GM12892 (cell line): ENCODE measurements at places on chromosomes 5 and 9.

- no peak for DNase-seq
Observed at GRCh38 chr5:179239256-179240135, 105.8 kb downstream of the ADAMTS2 start.

- no peak for DNase-seq
Observed at GRCh38 chr5:81906086-81906485, 65.7 kb upstream of the ATG10 start.

GRCh38 chr5:57692582-57693487 is 210.2 kb upstream of the ACTBL2 start:
- DNase-seq = no peak

- DNase-seq = no peak
Observed at GRCh38 chr9:131027048-131027871, 18.3 kb downstream of the LAMC3 start.

GRCh38 chr5:139164020-139164419 is 34.1 kb downstream of the SIL1 start:
- no peak for DNase-seq

DNA sequence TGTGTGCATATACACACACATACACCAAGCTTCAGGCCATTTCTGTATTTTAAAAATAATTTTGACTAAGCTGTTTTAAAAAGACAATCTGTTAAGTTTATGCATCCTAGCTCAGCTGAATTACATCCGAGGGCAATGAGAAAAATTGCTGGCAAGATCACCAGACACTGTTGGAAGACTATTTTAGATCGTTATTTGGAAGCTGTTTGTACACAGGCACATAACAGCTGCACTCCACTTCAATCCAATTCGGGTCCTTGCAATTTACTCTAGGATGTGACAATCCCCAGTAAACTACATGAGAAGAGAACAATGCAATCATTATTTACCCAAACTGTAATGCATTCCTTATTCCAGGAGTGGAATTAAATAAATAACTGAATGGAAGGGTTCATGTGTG is 79.3 kb upstream of the RASA1 start:
- DNase-seq = no peak

DNA sequence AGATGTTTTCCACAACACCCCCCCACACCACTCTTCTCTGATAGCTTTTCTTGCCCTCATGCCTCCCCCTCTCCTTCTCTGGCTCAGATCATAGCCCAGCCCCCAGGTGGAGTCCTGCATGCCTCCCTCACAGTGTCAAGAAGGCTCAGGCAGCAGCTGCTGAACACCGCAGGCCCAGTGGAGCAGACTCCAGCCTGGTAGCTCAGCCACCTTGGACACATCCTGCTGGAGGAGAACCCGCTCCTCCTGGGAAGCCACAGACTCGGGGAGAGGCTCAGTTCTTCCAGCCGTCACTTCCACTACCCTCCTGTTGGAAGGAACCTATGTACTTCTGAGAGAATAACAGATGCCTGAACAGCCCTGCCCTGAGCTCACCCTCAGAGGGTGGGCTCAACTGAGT is 143.4 kb downstream of the SPOCK1 start:
- DNase-seq = no peak

GRCh38 chr5:74629326-74629725 is 11.2 kb downstream of the ENC1 start:
- no peak for DNase-seq

DNA sequence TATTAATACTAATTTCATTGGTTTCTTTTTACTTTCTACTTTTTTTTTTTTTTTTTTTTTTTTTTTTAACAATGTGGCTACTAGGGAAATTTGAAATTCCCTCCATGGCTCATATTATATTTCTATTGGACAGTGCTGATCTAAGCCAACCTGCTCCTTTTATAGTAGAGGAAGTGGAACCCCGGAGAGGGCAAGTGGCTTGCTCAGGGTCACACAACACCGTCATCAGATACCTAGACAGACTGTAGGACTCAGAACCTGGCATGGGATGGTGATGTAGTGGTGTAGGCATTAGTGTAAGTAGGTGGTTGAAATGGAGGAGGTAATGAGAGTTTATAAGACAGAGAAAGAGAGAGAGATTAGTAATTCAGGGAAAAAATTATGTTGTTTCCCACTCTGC is 10.8 kb downstream of the ZNF618 start:
- no peak for DNase-seq

DNA sequence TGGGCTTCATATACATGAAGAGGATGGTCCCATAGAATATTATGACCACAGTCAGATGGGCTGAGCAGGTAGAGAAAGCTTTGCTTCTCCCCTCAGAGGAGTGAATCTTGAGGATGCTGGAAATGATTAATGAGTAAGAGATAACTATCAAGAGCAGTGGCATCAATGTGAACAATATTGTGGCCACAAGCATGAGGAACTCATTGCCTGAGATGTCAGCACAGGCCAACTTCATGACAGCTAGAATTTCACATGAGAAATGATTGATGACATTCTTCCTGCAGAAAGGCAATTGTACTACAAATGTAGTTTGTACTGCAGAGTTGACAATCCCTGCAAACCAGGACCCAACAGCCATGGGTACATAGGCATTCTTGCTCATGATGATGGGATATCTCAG is 586 bp downstream of the OR13C9 start:
- no peak for DNase-seq

DNA sequence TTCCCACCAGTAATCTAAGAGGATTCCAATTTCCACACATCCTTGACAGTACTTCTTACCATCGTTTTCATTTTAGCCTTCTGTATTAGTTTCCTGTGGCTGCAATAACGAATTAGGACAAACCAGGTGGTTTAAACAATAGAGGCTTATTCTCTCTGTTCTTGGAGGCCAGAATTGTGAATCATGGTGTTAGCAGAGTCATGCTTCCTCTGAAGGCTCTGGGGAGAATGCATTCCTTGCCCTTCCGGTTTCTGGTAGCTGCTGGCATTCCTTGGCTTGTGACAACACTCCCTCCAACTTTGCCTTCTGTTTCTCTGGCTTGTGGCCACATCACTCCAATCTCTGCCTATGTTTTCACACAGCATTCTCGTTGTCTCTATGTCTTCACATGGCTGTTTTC is 23.5 kb downstream of the RIGI start:
- no peak for DNase-seq

DNA sequence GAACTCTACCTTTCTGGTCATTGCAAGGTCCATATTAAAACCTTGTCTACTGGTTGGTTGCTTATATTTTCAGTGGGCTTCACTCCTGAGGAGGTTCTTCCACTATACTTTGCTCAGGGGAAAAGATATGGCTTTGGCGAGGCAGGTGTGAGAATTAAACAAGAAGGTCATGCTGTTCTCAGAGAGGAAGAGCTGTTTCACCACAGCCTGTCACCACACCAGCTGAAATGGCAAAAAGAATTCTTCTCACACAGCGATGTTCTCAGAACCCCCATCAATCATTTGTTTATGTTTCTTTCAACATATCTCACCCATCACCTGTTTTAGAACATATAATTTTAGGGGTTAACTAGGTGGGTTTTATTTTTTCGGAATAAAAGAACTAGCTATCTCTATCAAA is 38.6 kb downstream of the CAPSL start:
- no peak for DNase-seq

- no peak for DNase-seq
Observed at GRCh38 chr9:136204145-136204805, 653 bp downstream of the LHX3 start.

DNA sequence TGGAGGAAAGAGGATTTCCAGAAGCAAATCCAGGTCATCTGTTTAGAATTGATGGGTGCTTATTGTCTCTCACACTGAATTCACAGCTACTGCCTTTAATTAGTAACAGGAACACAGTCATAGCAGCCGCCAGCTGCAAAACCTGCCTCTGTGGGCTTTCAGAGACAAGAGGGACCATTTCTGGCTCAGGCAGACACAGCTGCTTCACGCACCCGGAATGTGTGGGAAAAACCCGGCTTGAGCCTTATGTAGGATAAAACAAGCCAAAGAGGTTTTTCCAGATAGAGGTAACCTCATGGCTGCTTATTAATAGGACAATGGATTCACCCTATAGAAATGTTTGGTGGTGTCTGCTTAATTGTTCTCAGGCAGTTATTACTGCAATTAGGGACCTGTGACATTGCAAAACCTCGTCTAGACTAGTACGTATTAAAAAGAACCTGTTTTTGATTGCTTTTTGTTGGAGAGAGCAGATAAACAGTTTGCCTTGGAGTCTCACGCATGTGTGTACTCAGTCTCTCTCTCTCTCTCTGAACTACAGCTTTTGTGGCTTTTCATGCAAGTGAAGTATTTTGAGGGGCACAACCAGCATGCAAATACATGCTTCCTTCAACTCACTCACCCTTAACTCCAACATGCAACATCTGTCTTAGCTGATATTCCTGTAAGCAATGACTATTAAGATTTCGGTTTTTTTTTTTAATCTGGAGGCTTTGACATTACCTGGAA is 302.7 kb downstream of the PLK2 start:
- no peak for DNase-seq

GRCh38 chr9:93533863-93534262 is 42.5 kb upstream of the PHF2 start:
- no peak for DNase-seq

GRCh38 chr5:167219298-167219697 is 1072.1 kb upstream of the WWC1 start:
- no peak for DNase-seq

DNA sequence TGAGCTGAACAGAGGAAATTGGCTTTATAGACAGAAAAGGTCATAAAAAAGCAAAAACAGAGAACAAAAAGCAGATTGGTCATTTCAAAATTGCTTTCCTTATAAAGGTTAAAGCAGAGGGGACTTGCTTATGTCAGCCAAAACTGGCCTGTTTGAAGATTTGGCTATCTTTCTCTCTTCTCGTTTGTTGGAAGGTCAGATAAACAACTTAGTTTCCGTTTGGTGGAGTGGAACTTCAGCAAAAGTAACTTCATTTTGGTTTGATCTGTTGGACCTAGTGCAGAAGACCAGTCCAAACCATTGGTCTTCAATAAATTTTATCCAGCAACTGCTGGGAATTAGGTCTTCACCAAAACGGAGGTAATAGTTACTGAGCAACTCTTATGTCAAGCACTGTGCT is 45.1 kb upstream of the HMGCS1 start:
- no peak for DNase-seq

- DNase-seq = no peak
Observed at GRCh38 chr9:13885258-13885657, 428.7 kb downstream of the NFIB start.

DNA sequence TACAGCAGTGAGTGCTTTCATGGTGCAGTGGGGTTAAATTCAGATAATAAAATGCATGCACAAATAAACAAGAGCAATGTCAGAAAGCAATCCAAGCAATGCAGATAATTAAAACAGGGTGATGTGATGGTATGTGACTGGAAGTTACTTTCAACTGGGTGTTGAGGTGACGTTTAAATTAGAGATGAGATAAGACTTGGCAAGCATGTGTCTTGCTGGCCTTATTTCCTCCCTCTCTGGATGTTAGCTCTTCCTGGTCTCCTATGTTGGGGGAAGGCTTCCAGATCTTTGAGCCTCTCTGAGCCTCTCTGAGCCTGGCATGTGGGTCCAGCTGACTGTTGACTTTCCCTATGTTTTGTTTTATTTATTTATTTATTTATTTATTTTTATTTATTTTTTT is 54.4 kb downstream of the DOCK2 start:
- no peak for DNase-seq

- DNase-seq = no peak
Observed at GRCh38 chr5:34831303-34831702, 7.7 kb upstream of the TTC23L start.

DNA sequence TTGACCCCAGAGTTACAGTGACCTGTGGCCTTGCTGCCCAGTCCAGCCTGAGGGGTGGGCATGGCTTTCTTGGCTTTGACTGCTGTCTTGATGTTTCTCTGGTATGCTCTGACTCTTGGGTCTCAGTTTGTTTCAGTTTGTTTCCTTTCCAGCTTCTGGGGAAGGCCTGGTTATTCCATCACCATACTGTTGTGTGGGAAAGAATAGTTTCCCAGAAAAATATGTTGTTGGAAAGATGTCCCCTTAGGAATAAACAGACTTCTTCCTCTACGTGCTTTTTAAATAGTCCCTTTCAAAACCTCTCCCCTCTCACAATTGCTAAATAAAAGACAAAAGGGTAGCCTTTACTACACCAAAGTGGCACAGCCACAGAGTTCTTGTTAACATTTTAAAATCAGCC is 49.5 kb downstream of the EGFLAM start:
- DNase-seq = no peak

DNA sequence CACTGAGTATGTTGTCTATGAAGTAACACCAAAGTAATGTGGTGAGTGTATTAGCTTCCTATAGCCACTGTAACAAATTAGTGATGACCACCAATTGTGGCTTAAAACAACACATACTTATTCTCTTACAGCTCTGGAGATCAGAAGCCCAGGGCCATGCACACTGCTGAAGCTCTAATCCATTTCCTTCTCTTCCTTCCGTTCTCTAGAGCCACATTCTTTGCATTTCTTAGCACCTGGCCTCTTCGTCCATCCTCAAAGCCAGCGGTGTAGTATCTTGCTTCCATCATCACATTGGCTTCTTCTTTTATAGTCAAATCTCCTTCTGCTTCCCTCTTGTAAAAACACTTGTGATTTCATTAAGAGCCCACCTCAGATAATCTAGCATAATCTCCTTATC is 230.3 kb upstream of the RFX3 start:
- DNase-seq = no peak

DNA sequence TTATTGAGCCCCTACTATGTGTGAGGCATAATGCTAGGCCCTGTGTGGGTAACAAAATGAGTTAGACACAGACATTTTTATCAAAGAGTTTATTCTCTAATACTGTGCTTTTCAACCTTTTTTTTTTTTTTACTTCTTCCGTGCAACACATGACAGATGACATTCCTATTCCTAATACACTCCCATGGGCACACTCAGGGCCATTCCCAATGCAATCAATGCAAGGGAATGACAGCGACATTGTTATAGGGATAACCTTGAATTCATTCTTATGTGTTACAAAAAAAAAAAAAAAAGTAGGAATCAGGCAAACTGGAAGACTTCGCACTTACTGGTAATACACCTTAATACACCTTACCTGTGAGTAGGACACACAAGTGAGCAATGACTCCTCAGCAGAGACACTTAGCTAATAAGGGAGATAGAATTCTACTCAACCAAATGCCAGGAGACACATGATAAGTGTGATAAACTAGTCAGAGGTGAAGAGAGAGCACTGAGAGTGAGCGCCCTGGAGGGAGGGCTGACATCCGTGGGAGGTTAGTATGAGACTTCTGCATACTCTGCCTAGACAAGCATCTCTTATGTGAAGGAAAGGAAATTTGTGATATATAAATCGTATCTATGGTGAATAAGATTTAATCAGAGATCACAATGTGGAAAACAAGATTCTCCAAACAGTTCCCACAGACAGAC is 21.0 kb upstream of the ARSB start:
- no peak for DNase-seq

DNA sequence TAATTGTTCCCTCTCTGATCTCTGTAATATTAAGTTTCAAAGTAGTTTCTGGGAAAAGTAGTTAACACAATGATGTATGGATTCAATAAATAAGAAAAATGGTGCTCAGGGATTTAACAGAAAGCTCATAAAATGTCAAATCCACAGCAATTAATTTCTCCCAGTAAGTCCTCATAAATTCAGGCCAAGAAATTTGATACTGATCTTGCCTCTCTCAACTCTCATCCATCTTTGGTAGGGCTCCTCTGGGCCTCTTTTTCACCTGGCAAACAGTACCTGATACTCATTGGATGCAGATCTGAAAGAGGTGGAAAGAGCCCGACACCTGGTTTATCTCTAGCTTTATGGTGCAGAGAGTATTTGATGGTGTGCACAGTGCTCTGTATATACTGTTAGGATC is 106.1 kb downstream of the STK32A start:
- no peak for DNase-seq

GRCh38 chr5:40871177-40871576 is 30.0 kb downstream of the CARD6 start:
- no peak for DNase-seq

GRCh38 chr9:26735160-26735559 is 157.4 kb downstream of the CAAP1 start:
- no peak for DNase-seq
